GM12892 (cell line): ENCODE measurements at places on chromosomes 2 and 18.

- peak; percentile 53 for DNase-seq
Measured at GRCh38 chr18:47754311-47755101, 176.0 kb downstream of the SMAD2 start.

DNA sequence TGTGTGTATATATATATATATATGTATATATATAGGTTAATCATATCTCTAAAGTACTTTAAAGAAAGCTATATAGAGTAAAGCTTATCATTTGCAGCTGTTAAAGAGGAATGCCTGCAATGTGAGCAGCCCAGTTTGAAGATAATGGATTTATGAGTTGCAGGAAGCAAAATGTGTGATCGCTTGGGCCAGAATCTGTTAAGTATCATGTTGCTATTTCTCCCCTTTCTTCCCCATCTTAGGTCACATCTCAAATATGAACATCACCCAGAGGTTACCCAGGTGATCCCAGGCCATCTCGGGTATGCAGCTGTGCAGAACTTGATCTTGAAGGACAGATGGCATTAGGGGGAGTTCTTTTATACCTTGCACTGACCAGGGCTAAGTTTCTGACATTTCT is 316.5 kb downstream of the MTX2 start:
- no peak for DNase-seq

- no peak for DNase-seq
Measured at GRCh38 chr2:137590102-137590501, 374.2 kb upstream of the HNMT start.

DNA sequence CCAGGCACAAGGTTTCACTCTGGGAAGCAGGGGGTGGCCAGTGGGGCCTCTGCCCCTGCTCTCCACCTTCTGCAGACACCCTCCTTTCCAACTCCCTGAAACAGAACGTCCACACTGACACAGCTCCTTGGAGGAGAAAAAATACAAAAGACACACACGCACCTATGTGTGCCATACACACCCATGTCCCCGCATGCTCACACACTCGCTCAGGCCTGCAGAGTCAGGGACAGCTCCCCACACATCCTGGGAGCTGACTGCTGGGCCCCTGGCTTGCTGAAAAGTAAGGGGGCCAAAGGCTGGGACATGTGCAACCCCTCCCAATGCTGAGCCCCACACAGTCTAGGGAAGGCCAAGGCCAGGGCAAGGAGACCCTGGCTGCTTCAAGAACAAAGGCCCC is 200.5 kb downstream of the TNS1 start:
- DNase-seq: no peak

DNA sequence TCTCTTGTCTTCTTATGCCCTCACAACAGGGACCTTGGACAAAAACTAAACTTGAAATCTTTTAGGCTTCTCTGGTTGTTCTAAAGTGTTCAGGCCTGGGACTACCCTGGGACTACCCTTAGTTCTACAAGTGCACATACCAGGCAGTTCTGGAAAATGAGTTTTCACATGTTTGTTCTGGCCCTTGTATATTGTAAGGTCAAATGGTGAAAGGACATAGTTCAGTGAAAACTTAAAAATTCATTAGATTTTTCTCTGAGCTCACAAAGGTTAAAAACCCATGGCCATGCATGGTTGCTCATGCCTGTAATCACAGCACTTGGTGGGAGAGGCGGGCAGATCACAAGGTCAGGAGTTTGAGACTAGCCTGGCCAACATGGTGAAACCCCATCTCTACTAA is 875.5 kb upstream of the FAM98A start:
- DNase-seq: no peak
